ENCODE measurements at places on chromosomes 1 and 21. TPM values are rescaled to one million over a fixed set of nuclear protein-coding genes. Genes with fewer than 3 reads are reported as not detected.
A peak's percentile ranks its signal among the peaks of the same experiment; 100 is the strongest.

Gene VPS13D
- 106 TPM for total RNA-seq

Gene ERO1B
- 16.6 TPM for total RNA-seq

DNA sequence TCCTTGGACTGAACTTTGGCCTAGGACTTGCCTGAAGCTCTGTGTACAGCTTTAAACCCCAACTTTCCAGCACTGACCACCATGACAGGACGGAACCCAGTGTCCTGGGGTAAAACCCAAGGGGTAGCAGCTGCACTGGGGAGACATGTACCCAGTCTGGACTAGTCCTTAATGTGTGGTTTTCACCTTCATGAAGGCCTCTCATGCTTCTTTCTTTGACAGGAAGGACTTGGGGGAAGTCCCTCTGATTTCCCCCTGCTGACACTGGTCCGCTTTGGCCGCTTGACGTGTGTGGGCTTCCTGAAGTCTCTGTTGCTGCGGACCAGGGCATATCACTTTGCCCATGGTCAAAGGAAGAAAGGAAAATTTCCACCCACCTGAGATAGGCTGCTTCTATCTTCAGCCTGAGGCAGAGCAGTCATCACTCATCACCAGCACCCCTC lies 66.3 kb upstream of the PRDX6 start:
- no peaks in the 10 kb centered on the region for H3K4me1 ChIP-seq
- no peaks in the 10 kb centered on the region for H3K36me3 ChIP-seq
- no peak overlapping the region for H3K4me3 ChIP-seq
- no peaks in the 10 kb centered on the region for H3K27me3 ChIP-seq
- DNase-seq, result no peak

DNA sequence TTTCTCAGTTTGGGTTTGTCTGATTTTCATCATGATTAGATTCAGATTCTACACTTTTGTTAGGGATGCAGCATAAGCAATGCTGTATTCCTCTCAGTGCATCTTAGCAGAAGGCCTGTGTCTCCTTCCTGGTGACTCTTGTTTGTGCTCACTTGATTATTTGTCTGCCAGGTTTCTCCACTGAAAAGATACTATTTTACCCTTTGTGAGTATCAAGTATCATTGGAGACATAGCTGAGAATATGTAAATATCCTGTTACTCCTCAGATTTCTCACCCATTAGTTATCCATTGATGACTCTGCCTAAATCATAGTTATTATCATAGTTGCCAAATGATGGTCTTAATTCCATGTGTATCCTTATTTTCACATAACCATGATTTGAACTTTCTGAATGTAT lies 148.5 kb downstream of the POU2F1 start:
- H3K36me3 ChIP-seq, result no peaks in the 10 kb centered on the region
- no peak overlapping the region for H3K27ac ChIP-seq
- no peaks in the 10 kb centered on the region for H3K27me3 ChIP-seq
- no peak for DNase-seq
- no peaks in the 10 kb centered on the region for H3K4me1 ChIP-seq

- no peaks in the 10 kb centered on the region for H3K36me3 ChIP-seq
- H3K27ac ChIP-seq, result peak overlapping the region; percentile 91
- H3K4me3 ChIP-seq, result peak overlapping the region; percentile 67
- H3K27me3 ChIP-seq, result no peaks in the 10 kb centered on the region
- no peak for DNase-seq
- peaks cover 31% of the 10 kb centered on the region for H3K4me1 ChIP-seq
These were observed 831 bp downstream of the TIPRL start for GRCh38 chr1:168179438-168180147.

GRCh38 chr1:22359427-22359826 lies 92.2 kb upstream of the ZBTB40 start:
- DNase-seq, result no peak
- peaks cover 39% of the 10 kb centered on the region for H3K27me3 ChIP-seq
- H3K4me3 ChIP-seq, result no peak overlapping the region
- H3K27ac ChIP-seq, result no peak overlapping the region
- no peaks in the 10 kb centered on the region for H3K36me3 ChIP-seq

Gene KRTAP19-1
- total RNA-seq, result not detected

Gene GPR3
- total RNA-seq, result not detected

Gene MEF2D
- total RNA-seq, result 67.5 TPM

Gene MIXL1
- total RNA-seq, result not detected

GRCh38 chr1:109814993-109815786 lies 51.5 kb upstream of the EPS8L3 start:
- no peak overlapping the region for H3K4me3 ChIP-seq
- peaks cover 37% of the 10 kb centered on the region for H3K4me1 ChIP-seq
- H3K27me3 ChIP-seq, result no peaks in the 10 kb centered on the region
- DNase-seq, result no peak

DNA sequence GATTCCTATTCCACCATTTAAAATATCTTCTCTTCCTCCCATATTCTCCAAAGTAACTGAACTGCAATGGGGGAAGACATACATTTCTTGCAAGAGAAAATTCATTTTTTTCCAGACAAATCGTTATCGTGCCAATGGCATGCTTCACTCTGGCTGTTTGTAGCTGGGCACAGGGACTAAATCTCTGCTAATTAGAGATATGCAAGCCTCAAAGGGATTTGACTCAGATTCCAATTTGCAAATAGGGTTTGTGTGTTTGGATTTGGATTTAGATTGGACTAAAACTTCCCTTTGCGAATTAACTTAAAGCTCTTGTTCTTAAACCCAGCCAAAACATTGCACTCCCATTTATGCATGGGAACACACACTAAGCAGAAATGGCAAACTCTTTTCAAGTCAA lies 276.2 kb upstream of the DUSP10 start:
- no peak overlapping the region for H3K27ac ChIP-seq
- H3K4me3 ChIP-seq, result no peak overlapping the region
- no peaks in the 10 kb centered on the region for H3K4me1 ChIP-seq
- no peaks in the 10 kb centered on the region for H3K27me3 ChIP-seq

DNA sequence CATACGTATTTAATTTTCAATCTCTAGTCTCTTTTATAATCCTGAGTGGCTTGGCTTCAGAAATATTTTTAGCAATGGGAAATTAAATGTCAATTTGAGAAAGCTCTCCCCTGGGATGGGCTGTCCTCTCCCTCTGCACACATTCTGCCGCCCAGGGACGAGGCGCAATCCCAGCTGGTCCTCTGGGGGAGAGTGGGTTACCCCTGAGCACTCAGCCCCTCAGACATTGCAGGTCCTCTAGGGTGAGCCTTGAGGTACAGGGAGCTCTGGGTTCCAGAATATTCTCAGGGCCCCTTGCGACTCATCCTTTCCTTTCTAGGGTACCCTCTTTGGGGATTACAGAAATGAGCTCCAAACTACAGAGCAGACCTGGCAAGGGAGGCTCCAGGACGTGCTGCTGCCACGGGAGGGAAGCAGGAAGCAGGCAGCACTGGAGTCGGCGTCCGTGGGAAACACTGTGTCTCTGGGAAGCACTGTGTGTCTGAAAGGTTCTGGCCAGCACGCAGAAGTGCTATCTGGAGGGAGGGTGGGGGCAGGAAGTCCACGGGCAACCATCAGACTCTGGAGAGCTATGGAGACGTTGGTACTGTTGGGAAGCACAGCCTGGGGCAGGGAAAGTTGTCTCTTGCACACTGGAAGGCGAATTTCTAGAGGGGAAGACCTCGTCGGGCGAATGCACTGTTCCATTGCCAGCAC lies 343.3 kb upstream of the VAMP3 start:
- no peak overlapping the region for H3K27ac ChIP-seq
- H3K4me1 ChIP-seq, result no peaks in the 10 kb centered on the region
- no peak for DNase-seq
- no peaks in the 10 kb centered on the region for H3K36me3 ChIP-seq

Gene RHBG
- total RNA-seq, result not detected

DNA sequence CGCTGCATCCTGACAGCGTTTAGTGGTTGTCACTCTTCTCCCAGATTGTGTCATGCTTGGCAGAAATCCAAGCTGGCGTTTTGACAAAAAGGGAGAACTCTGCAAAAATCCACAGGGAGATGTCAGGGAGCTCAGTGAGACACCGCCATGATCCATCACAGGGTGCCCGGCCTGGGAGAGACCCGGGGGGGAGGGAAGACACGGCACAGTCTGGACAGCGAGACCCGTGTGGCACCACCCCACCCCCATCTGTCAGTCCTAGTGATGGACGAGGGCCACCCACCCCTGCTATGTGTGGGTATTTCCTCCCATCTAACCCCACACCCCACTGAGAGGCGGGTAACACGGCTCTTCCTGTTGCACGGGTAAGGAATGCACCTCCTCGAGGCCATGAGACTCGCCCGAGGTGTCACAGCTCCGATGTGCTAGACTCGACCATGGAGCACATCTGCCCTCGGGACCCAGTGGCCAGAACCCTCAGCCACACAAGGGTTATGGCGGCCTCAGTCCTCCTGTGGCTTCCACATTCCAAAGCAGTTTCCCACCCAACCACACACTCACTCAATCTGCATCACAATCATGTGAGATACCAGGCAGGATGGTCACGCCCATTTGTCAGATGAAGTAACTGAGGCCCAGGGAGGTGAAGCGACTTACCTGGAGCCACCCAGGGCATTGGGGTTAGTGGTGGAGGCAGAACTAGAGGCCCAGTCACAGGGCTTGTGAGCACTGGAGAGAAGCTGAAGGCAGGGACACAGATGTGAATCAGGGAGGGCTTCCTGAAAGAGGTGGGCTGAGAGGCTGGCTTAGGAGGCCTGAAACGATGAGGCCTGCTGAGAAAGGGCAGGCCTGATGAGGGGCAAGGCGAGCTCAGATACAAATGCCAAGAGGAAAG lies 688.5 kb downstream of the MATN1 start:
- no peaks in the 10 kb centered on the region for H3K36me3 ChIP-seq
- no peak overlapping the region for H3K4me3 ChIP-seq
- H3K4me1 ChIP-seq, result no peaks in the 10 kb centered on the region
- DNase-seq, result no peak
- H3K27ac ChIP-seq, result no peak overlapping the region

- H3K27me3 ChIP-seq, result no peaks in the 10 kb centered on the region
- H3K27ac ChIP-seq, result no peak overlapping the region
These were observed 435.4 kb downstream of the PTPRU start for GRCh38 chr1:29671446-29672356.

GRCh38 chr1:41390573-41390972 lies 29.3 kb downstream of the FOXO6 start:
- H3K36me3 ChIP-seq, result no peaks in the 10 kb centered on the region
- DNase-seq, result no peak
- H3K4me1 ChIP-seq, result peaks cover 25% of the 10 kb centered on the region
- H3K27me3 ChIP-seq, result no peaks in the 10 kb centered on the region
- no peak overlapping the region for H3K4me3 ChIP-seq
- no peak overlapping the region for H3K27ac ChIP-seq

DNA sequence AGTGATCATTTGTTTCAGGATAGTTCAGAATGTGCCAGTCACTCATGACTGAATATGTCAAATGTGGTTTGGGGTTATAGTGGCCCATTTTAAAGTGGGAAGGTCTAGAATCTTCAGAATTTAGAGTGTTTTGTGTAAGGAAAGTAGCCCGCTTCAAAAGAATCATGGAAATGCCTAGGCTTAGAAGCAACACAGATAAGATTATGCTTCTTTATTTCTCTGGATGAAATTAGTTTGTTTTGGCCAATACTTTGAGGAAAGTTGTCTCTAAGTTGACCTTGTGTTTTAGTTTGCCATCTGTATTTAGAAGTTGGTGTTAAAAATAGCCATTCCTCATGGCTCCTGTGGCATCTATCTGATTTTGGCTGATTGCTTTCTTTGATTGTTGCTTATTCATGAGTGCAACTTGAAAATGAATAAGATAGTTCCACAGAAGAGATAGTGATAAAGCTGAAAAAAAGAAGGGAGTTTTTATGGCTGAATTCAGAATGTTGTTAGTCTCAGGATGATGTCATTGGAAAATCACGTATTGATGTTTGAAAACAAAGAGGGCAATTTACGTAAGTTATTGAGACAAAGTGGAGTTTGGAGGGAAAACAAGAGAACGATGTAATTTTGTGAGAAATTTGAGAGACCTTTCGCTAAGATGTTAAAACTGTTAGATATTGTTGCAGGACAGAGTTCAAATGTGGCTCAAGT lies 71.9 kb downstream of the PLA2G4A start:
- H3K27ac ChIP-seq, result no peak overlapping the region
- no peaks in the 10 kb centered on the region for H3K27me3 ChIP-seq
- H3K4me1 ChIP-seq, result no peaks in the 10 kb centered on the region
- no peaks in the 10 kb centered on the region for H3K36me3 ChIP-seq

DNA sequence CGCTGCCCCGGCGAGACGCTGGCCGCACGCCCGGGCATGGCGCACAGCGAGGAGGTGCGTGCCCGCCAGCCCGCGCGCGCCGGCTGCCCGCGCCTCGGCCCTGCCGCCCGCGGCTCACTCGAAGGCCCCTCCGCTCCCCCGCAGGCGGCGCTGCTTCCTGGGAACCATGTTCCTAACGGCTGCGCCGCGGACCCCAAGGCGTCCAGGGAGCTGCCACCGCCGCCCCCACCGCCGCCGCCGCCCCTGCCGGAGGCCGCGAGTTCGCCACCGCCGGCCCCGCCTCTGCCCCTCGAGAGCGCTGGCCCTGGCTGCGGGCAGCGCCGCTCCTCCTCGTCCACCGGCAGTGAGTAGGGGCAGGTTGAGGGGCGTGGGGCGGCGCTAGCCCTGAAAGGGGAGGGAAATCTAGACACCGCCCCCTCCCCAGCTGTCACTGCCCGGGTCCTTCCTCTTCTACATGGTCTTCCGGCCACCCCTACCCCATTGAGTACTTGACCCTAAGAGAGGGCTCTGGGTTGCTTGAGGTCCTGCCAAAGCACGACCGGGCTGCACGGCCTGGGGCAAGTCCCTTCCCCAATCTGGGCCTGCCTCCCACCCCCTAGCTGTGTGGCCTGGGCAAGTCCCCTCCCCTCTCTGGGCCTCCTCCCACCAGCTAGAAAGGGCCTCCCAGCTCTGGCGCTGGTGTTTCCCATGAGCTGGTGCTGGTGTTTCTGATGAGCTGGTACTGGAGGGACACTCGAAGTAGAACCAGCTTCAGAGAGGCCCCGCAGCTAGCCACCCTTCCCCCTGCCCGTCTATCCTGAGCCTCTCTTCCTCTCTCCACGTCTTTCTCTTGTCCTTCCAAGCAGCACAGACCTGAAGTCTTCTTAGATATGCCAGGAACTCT lies 17.0 kb downstream of the TNFRSF25 start:
- H3K36me3 ChIP-seq, result peaks cover 7% of the 10 kb centered on the region
- no peaks in the 10 kb centered on the region for H3K27me3 ChIP-seq
- no peak for DNase-seq
- H3K27ac ChIP-seq, result peak overlapping the region; percentile 82

Gene TTC22
- not detected for total RNA-seq

- no peak overlapping the region for H3K4me3 ChIP-seq
- no peaks in the 10 kb centered on the region for H3K27me3 ChIP-seq
- H3K27ac ChIP-seq, result no peak overlapping the region
- no peak for DNase-seq
These were observed 31.2 kb upstream of the QSOX1 start for GRCh38 chr1:180123463-180123936.

Gene F13B
- total RNA-seq, result not detected

GRCh38 chr1:198326915-198327314 lies 170.1 kb downstream of the NEK7 start:
- H3K27me3 ChIP-seq, result no peaks in the 10 kb centered on the region
- no peak overlapping the region for H3K27ac ChIP-seq
- DNase-seq, result no peak
- no peaks in the 10 kb centered on the region for H3K36me3 ChIP-seq
- H3K4me1 ChIP-seq, result no peaks in the 10 kb centered on the region
- H3K4me3 ChIP-seq, result no peak overlapping the region

- DNase-seq, result no peak
- peaks cover 19% of the 10 kb centered on the region for H3K36me3 ChIP-seq
- H3K4me1 ChIP-seq, result peaks cover 41% of the 10 kb centered on the region
- H3K27ac ChIP-seq, result no peak overlapping the region
- H3K27me3 ChIP-seq, result no peaks in the 10 kb centered on the region
These were observed 3.2 kb downstream of the RNF187 start for GRCh38 chr1:228490120-228491078.

Gene MYOM3
- total RNA-seq, result 0.20 TPM

GRCh38 chr1:40708750-40709099 lies 17.2 kb downstream of the NFYC start:
- peak overlapping the region; percentile 41 for H3K4me3 ChIP-seq
- no peak for DNase-seq
- no peaks in the 10 kb centered on the region for H3K36me3 ChIP-seq
- peak overlapping the region; percentile 83 for H3K27ac ChIP-seq
- H3K4me1 ChIP-seq, result peaks cover 24% of the 10 kb centered on the region
- no peaks in the 10 kb centered on the region for H3K27me3 ChIP-seq
